ENCODE measurements at places on chromosomes 1 and 21.

GRCh38 chr1:10519016-10519417 is 44.3 kb downstream of the PEX14 start:
- H3K4me3 ChIP-seq: no peak overlapping the region
- no peak overlapping the region for H3K27ac ChIP-seq
- H3K4me1 ChIP-seq: peaks cover 47% of the 10 kb centered on the region

DNA sequence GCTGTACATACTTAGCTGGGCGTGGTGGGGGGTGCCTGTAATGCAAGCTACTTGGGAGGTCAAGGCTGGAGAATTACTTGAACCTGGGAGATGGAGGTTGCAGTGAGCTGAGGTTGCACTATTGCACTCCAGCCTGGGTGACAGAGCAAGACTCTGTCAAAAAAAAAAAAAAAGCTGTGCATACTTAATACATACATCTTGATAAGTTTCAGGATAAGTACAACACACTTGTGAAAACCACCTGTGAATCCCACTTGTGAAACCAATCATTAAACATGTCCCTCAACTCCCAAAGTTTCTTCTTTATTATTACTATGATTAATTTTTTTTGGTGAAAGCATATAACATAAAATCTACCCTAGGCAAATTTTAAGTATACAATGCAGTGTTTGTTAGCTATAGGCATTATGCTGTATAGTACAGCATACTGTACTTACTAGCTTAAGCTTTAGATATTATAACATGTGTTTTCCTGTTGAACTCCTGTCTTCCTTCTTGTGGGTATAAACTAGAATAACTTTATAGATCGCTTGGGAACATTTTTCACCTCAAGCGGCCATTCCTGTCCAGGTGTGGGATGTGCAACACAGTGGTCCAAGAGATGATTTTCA is 41.4 kb downstream of the DISC1 start:
- no peaks in the 10 kb centered on the region for H3K27me3 ChIP-seq
- H3K4me3 ChIP-seq: no peak overlapping the region
- no peak overlapping the region for H3K27ac ChIP-seq
- H3K36me3 ChIP-seq: peaks cover 10% of the 10 kb centered on the region
- peaks cover 10% of the 10 kb centered on the region for H3K4me1 ChIP-seq

DNA sequence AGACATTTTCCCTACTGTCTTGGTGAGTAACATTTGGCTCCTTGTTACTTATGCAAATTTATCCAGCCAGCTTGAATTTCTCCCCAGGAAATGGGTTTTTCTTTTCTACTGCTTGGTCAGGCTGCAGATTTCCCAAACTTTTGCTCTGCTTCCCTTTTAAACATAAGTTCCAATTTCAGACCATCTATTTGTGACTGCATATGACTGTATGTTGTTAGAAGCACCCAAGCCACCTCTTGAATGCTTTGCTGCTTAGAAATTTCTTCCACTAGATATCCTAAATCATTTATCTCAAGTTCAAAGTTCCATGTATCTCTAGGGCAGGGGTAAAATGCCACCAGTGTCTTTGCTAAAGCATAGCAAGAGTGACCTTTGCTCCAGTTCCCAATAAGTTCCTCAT is 32.3 kb upstream of the CITED4 start:
- H3K36me3 ChIP-seq: no peaks in the 10 kb centered on the region
- no peak overlapping the region for H3K4me3 ChIP-seq
- DNase-seq: no peak
- H3K27ac ChIP-seq: no peak overlapping the region
- H3K4me1 ChIP-seq: peaks cover 2% of the 10 kb centered on the region
- H3K27me3 ChIP-seq: no peaks in the 10 kb centered on the region

DNA sequence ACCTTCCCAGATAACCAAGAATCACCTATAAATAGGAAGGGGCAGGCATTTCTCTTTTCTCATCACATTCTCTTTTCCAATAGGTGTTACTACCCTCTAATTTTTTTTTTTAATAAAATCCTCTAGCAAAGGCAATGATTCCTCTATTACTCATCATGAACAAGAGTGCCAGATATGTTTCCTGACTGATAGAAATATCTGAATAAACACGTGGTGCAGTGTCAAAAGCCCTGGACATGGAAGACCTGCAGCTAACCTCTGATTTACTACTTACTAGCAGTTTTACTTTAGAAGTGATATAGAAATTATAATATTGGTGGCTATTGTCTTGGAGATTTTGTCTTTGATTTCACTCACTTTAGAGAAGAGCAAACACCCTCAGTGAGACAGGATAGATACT is 194.6 kb upstream of the SAMSN1 start:
- H3K4me3 ChIP-seq: no peak overlapping the region
- peaks cover 2% of the 10 kb centered on the region for H3K27me3 ChIP-seq
- peaks cover 19% of the 10 kb centered on the region for H3K4me1 ChIP-seq
- H3K36me3 ChIP-seq: no peaks in the 10 kb centered on the region
- H3K27ac ChIP-seq: no peak overlapping the region

DNA sequence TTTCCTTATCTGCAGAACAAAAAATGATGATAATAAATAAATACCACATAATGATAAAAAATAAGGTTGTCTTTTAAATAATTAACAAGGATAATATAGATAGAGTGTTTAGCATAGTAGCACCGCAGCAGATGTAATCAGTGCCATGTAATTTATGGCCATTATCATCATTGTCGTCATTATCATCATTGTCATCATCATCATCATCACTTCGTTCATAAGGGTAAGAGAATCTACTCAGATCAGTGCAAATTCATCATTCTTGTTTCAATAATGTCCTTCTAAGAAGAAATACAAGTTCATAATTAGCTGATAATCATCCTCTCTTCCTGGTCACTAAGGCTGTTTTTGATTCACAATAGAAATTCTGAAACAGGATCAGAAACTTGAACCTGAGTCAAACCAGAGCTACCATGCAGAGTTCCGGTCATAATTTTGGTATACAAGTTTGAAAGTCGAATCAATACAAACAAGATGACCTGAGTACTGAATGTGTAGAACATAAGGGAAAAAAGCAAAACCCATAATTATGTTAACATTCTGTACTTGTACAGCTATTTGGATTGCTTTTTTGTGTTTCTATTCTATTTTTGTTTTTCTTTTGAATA is 172.0 kb downstream of the LRRC40 start:
- H3K36me3 ChIP-seq: no peaks in the 10 kb centered on the region
- H3K27me3 ChIP-seq: no peaks in the 10 kb centered on the region
- no peak for DNase-seq
- no peak overlapping the region for H3K27ac ChIP-seq
- H3K4me1 ChIP-seq: no peaks in the 10 kb centered on the region

DNA sequence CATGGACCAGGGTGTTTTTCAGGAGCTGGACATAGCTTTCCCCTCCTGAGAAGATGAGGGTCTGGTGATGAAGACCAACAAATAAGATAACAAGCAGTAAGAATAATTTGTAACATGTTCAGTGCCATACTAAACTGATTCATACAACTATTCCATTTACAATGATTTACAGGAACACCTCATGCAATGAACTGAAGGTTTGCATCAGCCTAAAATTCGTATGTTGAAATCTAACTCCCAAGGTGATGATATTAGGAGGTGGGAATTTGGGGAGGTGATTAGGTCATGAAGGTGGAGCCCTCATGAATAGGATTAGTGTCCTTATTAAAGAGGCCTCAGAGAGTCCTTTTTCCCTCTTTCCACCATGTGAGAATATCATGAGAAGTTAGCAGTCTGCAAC is 15.9 kb upstream of the NIBAN1 start:
- no peak overlapping the region for H3K27ac ChIP-seq
- H3K36me3 ChIP-seq: peaks cover 2% of the 10 kb centered on the region
- no peaks in the 10 kb centered on the region for H3K4me1 ChIP-seq
- DNase-seq: no peak
- peaks cover 20% of the 10 kb centered on the region for H3K27me3 ChIP-seq
- no peak overlapping the region for H3K4me3 ChIP-seq

DNA sequence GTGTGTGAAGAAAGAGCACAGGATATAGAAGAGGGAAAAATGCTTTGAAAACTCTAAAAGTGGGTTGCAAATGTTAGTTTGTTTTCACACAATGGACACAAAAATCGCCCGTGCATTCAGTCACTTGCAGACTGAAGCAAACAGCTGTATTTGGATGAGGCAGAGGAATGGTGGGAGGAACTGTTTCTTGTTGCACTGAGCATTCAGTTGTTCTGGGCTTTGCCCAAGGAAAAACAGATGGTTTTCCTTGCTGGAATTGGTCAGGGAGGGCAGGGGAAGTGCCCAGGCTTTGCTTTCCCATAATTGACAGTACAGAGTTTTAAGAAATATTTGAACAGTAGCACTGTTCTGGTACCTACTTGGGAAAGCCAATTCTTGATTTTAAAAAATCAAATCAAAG is 19.5 kb upstream of the WARS2 start:
- DNase-seq: no peak
- H3K27me3 ChIP-seq: no peaks in the 10 kb centered on the region
- no peak overlapping the region for H3K4me3 ChIP-seq
- no peak overlapping the region for H3K27ac ChIP-seq
- peaks cover 70% of the 10 kb centered on the region for H3K36me3 ChIP-seq

DNA sequence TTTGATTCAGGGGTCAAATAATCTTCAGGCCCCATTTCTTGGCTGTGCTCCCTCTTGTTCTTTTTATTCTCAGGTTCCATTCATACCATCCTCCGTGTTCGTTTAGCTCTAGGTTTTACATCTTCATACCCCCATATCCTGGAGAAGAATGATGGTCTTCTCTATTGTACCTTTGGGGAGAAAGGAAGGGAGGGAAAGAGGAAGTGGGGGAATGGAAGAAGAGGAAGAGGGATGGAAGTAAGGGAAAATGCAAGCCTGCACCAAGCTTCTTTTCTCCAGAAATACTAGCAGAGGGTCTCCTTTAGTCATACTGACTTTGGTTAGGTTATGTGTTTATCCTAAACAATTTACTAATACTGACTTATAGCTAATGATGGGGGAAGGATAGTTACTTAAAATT is 52.4 kb downstream of the FNBP1L start:
- no peaks in the 10 kb centered on the region for H3K36me3 ChIP-seq
- no peak for DNase-seq
- H3K27me3 ChIP-seq: no peaks in the 10 kb centered on the region
- no peak overlapping the region for H3K27ac ChIP-seq
- H3K4me1 ChIP-seq: no peaks in the 10 kb centered on the region
